ENCODE measurements at places on chromosomes 2 and 18.
A peak's percentile ranks its signal among the peaks of the same experiment; 100 is the strongest.

DNA sequence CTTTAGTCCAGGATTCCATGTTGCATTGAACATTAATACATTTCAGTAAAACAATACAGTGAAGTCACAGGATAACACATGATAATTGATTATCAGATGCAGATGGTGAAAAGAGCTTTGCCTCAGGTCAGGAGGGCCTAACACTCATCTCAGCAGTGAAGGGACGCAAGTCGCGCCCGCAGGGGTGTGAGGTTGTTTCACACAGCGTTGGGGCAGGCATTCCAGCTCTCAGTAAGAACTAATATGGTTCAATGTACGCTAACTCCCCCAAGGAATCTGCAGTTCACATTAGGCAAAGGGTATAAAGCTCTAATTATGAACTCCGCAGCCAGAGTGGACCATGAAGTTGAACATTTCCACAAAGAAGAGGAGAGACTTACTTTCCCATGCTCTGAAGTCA is 53.1 kb upstream of the ATL2 start:
- DNase-seq: no peak

- no peak for DNase-seq
Measured at GRCh38 chr2:15711126-15711860, 119.6 kb downstream of the DDX1 start.

GRCh38 chr2:23069923-23070322 is 315.1 kb upstream of the KLHL29 start:
- DNase-seq: no peak

- DNase-seq: no peak
Measured at GRCh38 chr2:760001-760400, 82.8 kb upstream of the TMEM18 start.

DNA sequence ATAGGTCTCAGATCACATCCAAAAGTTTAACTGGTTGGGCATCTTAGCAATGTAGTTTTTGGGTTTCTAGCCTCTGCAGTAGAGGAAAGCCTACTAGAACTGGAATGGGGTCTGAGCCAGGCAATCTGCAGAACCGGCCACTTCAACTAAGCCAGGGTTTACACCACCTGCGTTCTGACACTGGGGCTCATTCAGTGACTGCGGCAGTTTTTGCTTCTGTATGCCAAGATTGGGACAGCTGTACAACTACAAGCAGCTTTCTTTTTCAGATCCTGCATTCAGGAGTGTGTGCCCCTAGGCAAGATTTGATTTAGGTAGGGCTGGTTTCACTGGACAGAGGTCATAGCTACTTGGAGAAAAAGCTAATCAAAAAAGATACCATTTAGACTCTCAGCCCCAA is 43.7 kb upstream of the IGFBP5 start:
- DNase-seq: no peak

- no peak for DNase-seq
Measured at GRCh38 chr18:64720781-64721464, 572.0 kb upstream of the LINC00305 start.

GRCh38 chr2:157864857-157865430 is 11.2 kb downstream of the ACVR1 start:
- DNase-seq: no peak

GRCh38 chr2:175126661-175127060 is 41.3 kb downstream of the ATF2 start:
- DNase-seq: no peak

DNA sequence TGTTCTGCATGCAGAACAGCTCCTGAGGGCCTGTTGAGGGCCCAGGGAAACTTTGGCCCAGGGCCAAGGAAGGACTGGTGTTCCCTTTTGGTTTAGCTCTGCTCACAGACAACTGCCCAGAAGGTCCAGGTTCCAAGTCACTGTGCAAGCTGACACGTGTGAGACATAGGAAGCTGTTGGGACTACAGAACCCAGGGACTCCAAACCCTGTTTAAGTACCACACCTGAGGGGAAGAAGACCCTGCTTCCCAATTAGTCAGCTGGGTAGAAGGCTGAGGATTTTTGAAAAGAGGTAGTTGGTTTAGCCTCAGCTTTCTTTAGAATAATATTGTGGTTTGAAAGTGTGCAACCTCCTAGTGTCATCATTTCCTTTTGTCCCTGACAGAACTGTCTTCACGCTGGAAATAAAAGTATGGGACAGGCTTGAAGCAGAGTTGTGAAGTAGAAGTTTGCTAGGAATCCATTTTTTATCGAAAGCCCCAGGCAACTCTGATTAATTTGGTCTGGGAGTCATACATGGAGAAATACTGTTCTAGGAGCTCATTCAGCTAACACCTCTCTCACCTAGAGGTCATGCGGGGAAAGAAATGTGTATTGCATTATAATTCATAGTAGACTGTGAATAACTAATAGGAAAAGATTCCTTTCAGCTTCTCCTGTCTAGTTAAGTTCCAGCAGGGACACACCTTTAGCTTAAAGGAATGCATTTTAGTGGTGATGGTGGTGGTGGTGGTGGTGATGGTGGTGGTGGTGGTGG is 19.9 kb upstream of the IL1RL1 start:
- no peak for DNase-seq

DNA sequence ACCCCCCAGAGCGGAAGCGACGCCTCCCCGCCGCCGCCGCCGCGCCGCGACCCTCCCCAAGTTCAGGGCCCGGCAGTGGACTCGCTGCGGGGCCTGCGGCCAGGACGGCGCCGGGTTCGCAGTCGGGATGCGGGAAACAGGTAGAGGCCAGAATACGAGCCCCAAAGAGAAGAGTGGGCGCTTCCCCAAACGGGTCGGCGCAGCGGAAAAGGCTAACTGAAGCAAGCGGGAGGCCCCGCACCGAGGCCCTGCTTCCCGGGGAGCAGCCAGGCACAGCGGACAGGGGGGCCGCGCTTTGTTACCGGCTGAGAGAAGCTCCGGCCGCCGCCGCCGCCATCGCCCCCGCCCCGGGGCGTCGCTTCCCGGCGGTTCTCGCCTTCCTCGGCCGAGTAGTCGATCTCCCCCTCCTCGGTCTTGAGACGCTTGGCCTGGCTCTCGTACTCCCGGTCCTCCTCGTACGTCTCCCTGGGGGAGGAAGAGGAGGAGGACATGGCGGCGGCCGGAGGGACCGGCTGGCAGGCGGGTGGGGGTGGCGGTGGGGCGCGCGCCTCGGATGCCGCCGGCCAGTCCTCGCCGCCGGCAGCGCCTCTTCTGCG is 494 bp downstream of the HNRNPLL start:
- peak; percentile 19 for DNase-seq

- DNase-seq: no peak
Measured at GRCh38 chr2:240245184-240245583, 104.7 kb upstream of the OTOS start.

DNA sequence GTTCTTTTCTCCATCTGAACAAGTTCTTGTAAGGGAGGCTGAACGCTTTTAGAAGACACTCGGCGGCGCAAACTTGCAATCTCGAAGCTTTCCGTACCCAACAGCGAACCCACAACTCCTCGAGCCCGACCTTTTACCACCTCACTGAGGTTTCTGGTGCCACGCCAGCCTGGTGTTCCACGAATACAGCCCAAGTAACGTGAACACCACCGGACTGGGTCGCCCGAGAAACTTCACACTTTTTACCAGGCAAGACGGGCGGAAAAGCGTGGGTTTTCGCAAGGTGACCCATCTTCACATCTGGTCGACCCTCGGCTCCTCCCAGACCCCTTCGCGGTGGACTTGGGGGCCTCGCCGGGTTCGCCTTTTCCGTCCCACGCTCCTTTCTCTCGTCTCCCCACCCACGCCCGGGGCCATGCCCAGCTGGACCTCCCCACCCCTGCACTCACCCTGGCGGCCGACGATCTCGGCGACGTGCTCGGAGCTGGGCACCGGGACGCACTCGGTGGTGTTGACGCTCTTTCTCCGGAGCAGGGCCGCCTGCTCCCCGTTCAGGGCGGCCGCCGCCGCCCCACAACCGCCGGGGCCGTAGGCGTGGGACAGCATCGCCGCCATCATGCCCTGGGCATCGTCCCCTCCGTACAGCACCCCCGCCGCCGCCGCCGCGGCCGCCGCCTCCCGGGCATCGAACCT is 1.2 kb downstream of the MEX3C start:
- DNase-seq: peak; percentile 52

DNA sequence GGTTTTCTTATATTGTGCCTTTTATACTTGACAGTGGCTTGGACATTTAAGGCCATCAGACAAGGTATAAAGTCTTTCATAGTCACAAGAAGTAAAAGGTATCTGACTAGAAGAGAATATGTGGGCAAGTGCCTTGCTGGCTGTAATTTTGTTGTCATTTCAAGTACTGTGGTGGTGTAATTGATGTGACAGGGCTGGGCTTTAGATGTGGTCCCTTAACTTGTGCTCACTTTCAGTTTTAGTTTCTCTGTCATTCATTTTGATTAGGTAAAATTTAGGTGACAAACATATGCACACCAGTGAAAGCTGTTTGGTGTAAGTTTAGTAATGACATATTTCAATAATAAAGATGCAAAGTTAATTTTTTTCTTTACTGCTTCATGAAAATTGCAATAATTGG is 31.2 kb upstream of the TBR1 start:
- DNase-seq: no peak

DNA sequence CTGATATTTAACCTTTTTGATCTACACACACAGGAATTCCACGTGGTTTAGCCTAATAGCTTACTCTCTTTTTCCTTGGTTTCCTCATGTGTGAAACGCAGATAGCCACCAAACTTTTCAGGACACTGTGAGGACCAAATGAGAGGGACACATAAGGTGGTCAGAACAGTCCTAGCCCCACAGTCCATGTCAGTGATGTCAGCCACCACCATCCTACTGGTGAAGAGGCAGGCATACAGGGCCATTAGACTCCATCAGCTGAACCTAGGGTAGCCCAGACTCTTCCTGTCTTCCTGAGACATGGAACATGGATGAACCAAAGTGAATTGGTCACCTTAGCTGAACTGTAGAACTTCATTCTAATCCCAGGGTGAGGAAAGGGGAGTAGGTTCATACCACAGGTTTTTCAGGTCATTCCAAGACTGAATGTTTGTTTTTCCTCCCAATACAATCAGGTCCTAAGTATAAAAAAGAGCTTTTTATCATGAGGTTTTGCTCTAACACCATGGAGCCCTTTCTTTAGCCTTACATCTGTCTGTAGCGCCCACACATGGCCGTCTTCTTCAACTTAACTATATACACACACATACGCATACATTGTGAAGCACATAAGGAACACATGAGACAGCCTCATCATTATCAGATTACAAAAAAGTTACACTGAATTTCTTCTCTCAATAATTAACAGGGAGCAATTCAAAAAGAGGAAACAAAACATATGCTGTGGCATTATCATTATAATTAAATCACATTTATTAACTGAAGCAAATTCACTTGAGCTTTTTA is 18.5 kb upstream of the NFE2L2 start:
- DNase-seq: no peak

DNA sequence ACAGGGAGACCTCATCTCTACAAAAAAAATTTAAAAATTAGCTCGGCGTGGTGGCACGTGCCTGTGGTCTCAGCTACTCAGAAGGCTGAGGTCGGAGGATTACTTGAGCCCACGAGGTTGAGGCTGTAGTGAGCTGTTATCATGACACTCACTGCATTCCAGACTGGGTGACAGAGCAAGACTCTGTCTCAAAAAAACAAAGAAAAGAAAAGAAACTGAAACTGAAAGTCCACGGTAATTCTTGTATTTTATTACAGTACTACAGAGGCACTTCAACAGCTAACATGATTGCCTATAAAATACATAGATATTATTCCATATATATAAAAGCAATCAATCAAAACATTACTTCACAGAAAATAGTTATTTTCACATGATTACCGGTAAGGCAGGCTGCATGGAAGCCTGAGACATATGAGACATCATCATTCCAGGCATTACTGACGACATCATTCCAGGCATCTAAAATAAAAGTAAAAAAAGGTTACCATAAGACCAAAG is 23.1 kb downstream of the PRPF40A start:
- DNase-seq: no peak

DNA sequence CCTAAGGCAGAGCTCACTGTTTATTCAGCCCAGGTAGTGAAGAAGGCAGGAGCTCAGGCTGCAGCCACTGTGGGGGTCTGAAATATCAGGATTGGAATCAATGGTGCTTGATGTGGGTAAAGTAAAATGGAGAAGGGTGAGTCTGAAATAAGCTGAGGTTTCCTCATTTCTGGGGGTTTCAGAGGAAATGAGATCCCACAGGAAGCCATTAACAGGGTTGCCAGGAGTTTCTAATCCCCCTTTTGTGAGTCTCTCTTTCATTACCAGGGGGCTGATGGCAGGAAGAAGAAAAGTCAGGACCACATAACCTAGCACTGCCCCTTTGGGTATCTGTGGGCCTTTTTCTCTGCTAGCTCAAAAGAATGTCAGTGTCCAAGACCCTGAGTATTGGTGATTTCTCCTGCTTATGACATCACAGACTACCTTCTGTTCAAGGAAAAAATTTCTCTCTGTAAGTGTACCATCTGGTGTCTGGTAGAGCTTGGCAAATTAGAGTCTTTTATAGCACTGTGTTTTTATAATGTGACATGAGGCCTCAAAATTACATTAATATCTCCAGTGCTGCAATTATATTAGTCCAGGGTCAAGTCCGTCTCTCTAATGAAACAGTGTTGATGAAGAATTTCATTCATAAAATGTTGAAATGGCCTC is 56.0 kb downstream of the LBH start:
- no peak for DNase-seq

- DNase-seq: no peak
Measured at GRCh38 chr2:479490-480176, 191.7 kb upstream of the ALKAL2 start.

GRCh38 chr2:25009954-25010353 is 31.9 kb upstream of the EFR3B start:
- no peak for DNase-seq

DNA sequence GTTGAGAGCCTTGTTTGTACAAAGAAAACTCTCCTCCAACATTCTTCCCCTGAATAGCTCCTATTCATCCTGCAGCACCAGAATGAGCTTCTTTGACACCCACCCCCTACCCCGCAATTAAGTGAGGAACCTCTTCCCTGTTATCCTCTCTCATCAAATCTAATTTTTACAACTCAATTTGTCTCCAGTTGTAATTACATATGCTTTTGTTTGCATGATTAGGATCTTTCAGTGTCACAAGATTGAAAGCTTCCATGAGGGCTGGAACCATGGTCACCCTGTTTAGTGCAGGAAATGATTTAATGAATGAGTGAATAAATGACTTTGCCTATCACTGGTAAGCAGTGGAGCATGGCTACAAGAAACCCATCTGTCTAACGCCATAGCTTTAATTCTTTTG is 334.6 kb upstream of the KLHL29 start:
- no peak for DNase-seq

DNA sequence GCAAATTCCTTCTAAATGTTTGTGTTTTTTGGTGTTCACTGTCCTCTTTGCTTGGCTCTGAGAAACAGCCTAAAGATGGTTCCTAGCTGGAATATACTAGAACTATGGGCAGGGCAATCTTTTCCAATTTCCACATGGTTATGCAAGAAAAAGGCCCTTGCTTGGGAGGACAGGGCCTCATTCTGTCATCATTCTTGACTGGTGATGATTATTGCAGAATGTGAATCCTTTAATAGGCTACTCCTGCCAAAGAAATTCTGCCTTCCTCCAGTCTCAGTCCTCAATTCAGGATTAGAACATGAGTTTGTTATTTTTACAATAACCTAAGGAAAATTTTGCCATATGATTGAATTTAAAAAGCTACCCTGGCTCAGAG is 218.7 kb downstream of the HNMT start:
- no peak for DNase-seq

GRCh38 chr2:189363559-189363958 is 77.7 kb upstream of the WDR75 start:
- DNase-seq: no peak
